ENCODE measurements at places on chromosomes 4 and X.
A peak's percentile ranks its signal among the peaks of the same experiment; 100 is the strongest.

- peak; percentile 47 for DNase-seq
Measured at GRCh38 chr4:139175646-139176301, 1.2 kb downstream of the ELF2 start.

- DNase-seq, result no peak
Measured at GRCh38 chr4:56843421-56843899, 22.0 kb upstream of the SPINK2 start.

- peak; percentile 77 for DNase-seq
Measured at GRCh38 chr4:61210186-61210939, 10.2 kb downstream of the ADGRL3 start.

- DNase-seq, result no peak
Measured at GRCh38 chr4:113732967-113733527, 28.5 kb downstream of the CAMK2D start.

GRCh38 chr4:117512414-117512813 lies 427.0 kb upstream of the TRAM1L1 start:
- no peak for DNase-seq

DNA sequence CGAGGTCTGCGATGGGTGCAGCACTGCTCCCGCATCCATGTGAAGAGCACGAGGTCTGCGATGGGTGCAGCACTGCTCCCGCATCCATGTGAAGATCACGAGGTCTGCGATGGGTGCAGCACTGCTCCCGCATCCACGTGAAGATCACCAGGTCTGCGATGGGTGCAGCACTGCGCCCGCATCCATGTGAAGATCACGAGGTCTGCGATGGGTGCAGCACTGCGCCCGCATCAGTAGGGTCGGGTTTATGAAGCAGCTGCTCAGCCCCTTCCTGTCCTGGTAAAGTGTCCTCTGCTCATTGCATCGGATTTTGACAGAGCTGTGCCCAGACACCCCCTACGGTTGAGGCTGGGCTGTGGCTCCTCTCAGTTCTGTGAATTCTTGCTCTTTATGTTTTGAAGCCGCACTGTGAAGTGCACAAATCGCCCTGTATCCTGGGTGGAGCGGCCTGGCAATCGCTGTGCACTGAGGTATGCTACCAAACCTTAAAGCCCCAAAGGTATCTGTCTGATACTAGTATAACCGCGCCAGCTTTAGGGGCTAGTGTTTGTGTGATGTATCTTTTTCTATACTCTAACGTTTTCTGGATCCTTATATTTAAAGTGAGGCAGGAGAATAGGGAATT lies 98.7 kb downstream of the CPZ start:
- DNase-seq, result no peak

DNA sequence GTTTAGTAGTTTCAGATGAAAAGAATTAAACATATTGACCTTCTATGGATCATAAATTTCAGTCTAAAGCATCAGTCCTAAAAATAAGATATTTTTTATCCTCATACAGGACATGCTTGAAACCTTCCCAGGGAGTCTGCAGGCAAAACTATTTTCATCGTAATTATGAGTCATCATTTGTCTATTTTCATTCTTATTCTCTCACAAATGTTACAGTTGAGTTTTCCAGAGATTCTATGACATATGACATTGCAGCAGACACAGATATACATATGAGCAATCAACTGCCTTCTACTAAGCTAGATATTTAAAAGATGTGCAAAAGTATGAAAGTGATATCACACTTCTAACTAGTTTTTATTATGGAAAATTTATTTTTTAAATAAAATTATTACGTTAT lies 398.0 kb downstream of the MAGEB5 start:
- no peak for DNase-seq

GRCh38 chrX:134551376-134552048 lies 91.5 kb downstream of the HPRT1 start:
- DNase-seq, result no peak

GRCh38 chr4:185764876-185765275 lies 47.1 kb downstream of the SORBS2 start:
- no peak for DNase-seq

- no peak for DNase-seq
Measured at GRCh38 chr4:54959651-54960116, 165.7 kb downstream of the KDR start.

DNA sequence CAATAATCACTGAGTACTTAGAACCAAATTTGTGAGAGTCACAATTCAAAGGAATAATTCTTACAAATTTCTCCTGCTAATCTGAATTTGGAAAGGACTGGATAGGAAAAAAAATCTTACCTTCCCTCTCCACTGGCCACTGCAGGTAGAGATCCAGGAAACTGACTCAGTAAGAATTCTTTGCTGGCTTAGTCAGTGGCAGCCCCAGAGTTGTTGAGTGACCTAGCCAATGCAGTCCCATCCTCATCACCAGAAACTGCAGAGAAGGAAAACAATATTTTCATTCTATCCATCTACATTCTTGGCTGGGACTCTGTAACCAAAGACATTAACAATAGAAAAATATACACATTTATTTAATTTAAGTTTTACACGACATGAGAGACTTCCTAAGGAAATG lies 572.0 kb downstream of the ADGRL3 start:
- DNase-seq, result no peak

- no peak for DNase-seq
Measured at GRCh38 chrX:49198540-49199314, 1.3 kb downstream of the SYP start.

DNA sequence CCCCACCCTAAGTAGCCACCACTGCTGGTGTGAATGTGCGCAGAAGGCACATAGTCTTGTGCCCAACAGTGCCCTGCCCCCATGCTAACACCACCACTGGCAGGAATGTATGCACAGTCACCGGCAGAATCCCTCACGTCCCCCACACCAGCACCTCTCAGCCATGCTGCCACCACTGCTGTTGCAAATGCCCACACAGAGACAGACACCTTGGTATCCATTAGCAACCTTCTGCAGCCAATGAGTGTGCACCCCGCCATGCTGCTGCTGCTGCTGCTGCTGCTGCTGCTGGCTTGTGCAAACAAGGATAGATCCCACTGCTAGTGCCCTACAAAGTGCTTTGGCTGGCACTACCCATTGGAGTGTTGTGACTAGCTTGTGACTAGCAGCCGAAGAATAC lies 52.4 kb upstream of the MMAA start:
- DNase-seq, result no peak

GRCh38 chr4:5662555-5662954 lies 45.8 kb downstream of the EVC2 start:
- no peak for DNase-seq

GRCh38 chr4:2932321-2932950 lies 30.8 kb downstream of the NOP14 start:
- DNase-seq, result no peak

- no peak for DNase-seq
Measured at GRCh38 chr4:167939863-167940616, 152.3 kb upstream of the ANXA10 start.

- no peak for DNase-seq
Measured at GRCh38 chr4:130640592-130640991, 1544.6 kb downstream of the C4orf33 start.

DNA sequence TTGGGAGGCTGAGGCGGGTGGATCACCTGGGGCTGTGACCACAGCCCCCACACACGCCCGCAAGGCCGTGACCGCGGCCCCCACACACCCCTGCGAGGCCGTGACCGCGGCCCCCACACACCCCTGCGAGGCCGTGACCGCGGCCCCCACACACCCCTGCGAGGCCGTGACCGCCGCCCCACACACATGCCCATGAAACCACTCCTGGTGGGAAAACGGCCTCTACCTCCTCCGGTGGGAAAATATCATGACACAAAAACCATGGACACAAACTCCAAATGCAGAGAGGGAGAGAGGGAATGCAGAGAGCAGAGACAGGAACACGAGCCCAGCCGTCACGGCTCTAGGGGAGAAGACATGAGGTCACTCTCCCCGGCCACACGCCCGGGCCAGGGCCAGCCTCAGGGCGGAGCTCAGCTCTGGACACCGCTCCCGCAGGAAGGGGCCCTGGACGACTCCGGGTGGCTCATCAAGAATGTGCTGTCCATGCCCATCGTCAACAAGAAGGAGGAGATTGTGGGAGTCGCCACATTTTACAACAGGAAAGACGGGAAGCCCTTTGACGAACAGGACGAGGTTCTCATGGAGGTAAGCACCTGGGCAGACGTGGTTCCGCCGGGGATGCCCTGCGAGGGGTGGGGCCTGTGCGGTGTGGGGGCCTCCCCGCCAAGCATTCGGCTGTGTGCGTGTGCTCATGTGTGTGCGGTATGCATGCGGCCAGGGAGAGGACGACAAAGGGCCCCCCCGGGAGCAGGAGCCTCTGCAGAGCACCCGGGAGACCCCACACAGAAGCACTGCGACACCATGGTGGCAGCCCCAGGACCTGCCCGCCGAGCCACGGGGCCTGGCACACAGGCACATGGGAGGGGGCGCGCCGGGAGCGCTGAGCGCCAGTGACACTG lies 17.4 kb downstream of the ATP5ME start:
- DNase-seq, result no peak

DNA sequence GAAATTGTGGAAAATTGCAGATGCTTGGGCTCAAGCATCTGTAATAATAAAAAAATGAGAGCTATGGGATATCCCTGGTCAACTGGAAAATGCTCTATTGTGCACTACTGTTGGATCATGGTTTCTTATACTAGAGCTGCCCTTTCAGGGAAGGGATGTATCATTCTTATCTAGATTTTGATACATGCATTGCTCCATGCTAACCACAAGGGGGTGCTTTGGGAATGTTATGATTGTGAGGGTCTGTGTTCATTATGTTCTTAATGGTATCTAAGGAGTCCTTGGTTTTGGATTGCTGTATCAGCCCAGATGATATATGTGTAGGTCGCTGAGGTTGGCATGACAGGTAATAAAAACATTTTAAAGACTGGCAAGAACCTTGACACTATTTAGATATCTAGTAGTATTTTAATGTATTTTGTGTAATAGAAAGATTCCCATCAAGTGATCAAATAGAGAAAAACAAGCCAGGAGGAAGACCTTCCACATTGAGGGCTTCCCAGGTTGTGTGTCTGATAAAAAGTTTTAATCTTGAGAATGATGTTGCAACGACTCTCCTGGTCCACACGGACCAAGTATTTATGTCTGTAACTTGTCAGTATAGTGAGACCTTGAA lies 49.2 kb upstream of the TLR2 start:
- DNase-seq, result no peak

GRCh38 chr4:79904331-79904730 lies 168.7 kb downstream of the ANTXR2 start:
- no peak for DNase-seq

GRCh38 chr4:128649575-128650205 lies 159.8 kb upstream of the JADE1 start:
- DNase-seq, result no peak

- no peak for DNase-seq
Measured at GRCh38 chrX:19924285-19924684, 36.9 kb upstream of the SH3KBP1 start.

DNA sequence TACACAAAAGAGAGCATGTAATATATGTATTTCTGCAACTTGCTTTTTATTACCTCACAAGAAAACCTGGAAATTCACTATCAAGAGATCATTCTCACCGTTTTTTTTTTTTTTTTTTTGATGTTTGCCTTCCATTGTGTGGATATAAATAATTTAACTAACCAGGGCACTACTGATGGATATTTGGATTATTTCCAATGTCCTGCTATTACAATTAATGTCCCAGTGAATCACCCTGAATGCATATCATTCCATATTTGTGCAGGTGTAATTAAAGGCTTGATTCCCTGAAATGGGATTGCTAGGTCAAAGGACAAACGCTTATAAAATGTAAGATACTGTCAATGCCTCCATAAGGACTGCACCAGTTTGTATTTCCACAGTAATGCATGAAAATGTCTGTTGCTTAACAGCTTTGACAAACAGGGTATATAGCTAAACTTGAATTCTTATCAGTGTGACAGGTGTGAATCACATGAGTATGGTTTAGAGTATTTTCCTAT lies 87.8 kb downstream of the NCAPG start:
- DNase-seq, result no peak

DNA sequence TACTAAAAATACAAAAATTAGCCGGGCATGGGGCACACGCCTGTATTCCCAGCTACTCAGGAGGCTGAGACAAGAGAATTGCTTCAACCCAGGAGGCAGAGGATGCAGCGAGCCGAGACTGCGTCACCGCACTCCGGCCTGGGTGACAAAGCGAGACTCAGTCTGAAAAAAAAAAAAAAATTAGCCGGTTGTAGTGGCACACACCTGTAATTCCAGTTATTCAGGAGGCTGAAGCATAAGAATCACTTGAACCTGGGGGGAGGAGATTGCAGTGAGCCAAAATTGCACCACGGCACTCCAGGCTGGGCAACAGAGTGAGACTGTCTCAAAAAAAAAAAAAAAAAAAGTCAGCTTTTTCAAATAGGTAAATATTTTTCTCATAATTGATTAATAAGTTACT lies 71.9 kb downstream of the WDFY3 start:
- DNase-seq, result no peak

GRCh38 chrX:71198066-71198465 lies 25.0 kb upstream of the GJB1 start:
- DNase-seq, result no peak

DNA sequence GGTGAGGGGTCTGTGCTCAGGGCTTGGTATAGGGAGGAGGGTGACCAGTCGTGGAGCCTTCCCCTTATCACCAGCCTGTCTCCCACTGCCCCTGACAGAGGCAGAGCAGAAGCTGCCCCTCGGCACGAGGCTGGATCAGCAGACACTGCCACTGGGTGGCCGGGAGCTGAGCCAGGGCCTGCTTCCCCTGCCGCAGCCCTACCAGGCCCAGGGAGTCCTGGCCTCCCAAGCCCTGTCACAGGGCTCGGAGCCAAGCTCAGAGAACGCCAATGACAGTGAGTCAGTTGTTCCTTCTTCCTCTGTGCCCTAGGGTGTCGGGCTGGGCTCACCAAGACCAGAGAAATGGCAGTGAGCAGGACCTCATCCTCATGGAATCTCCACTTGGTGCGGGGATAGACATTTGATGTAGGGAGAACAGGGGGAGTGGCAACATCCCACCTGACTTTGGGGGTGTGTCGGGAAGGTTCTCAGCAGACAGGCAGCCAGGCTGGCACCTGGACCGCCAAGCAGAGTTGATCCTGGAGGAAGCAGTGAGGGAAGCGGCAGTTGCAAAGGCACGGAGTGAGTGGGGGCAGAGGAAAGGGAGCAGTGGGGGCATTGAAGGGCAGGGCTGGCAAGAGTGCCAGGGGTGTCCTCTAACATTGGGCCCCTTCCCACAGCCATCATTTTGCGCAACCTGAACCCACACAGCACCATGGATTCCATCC lies 14.3 kb upstream of the UBA1 start:
- DNase-seq, result peak; percentile 22
